ENCODE measurements at places on chromosomes 5 and 9.

DNA sequence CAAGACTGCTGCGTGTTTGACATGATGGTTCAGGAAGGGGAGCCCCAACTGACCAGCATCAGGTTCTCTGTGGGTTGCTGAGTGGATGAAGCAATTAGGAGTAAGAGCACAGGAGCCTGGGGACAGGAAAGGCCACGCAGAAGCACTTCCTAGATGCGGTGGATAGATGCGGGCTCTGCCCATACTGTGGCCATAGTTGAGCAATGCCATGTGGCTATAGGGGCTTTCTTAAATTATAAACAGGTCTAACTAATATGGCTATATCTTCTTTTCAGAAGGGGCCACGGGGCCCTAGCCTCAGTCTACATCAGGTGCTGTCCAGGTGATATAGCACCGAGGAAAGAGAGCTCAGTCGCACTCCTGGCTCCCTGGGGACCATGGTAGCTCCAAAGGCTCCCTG, 198.6 kb downstream of the GADD45G start:
- no peak for DNase-seq

- no peak for DNase-seq
Measured at GRCh38 chr9:132234535-132234934, 72.7 kb downstream of the NTNG2 start.

GRCh38 chr5:126471875-126472537, 48.8 kb downstream of the GRAMD2B start:
- DNase-seq: no peak

- DNase-seq: no peak
Measured at GRCh38 chr5:150120062-150120441, 33.7 kb upstream of the CSF1R start.

DNA sequence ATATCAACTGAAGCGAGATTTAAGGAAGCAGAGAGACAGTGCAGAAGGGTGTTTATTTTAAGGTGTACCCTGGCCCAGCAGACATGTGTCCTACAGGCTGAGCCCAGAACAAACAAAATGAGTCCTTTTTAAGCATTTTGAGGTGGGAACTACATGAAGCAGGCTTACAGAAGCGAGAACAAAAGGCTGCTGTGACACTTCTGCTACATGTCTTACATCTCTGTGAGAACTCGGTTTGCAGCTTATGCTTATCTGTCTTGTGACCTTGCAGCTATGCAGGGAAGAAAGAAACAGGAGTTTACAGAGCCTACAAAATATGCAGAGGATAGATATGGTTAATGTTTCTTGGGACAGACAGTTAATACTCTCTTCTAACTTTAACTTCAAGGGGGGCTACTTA, 295.9 kb downstream of the CEMIP2 start:
- DNase-seq: no peak

GRCh38 chr5:10288592-10289219, 19.0 kb downstream of the CMBL start:
- no peak for DNase-seq

DNA sequence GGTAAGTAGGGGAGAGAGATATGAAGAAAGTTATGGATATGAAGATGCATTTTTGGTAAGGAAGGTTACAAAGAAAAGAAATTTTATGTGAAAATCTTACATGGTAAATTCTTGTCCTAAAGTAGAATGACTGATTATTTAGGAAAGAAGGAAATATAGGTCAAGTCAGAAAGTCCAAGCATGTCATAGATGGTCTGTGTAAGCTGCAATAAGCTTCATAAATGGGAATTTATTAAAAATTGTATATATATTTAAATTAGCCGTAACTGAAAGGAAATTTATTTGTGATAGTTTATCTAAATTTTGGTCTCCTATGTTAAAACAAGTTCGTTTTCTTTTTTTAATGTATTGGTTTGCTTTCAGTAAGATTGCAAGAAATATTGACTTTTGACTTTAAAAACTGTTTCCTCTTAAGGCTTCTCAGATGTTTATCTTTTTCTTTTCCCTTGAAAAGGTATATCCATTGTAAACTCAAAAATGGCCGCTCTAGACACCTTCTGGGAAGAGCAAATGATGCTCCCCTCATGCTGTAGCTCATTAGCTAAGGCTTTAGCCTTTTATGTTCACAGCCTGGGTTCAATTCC, 46.8 kb upstream of the HAPLN1 start:
- no peak for DNase-seq

DNA sequence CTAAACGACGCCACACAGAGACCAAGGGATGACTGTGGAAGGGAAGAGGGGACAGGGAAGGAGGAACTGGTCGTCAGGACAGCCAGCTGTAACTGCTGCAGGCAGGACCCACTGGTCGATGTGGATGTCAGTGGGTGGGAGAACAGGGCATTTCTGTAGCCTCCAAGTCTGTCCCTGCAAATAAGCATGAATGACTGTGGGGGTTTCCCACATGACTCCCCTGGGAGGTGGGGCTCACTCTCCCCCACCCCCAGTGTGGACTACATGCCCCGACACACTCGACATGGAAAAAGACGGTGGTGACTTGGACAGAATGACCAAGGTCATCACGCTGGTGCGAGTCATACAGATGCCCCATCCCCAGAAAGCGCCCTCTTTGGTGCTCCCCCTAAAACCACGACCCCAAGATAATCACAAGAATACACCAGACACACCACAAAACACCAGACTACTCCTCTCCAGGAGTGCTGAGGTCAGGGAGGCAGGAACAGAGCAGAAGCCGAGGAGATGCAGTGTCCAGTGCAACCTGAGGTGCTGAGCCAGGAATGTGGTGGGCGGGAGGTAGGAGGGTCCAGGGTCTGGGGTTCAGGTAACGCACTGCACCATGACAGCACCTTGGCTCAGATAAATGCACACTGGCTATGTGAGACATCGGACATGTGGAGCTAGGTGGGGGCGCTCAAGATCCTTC, 64.9 kb downstream of the SECISBP2 start:
- DNase-seq: no peak

- no peak for DNase-seq
Measured at GRCh38 chr9:91060520-91061343, 259.1 kb downstream of the SYK start.

- no peak for DNase-seq
Measured at GRCh38 chr9:94639061-94639998, at the start of gene FBP1. Gene FBP1 (minus strand): TSS chr9:94639518. CDS start chr9:94639310, 208 bp downstream.

DNA sequence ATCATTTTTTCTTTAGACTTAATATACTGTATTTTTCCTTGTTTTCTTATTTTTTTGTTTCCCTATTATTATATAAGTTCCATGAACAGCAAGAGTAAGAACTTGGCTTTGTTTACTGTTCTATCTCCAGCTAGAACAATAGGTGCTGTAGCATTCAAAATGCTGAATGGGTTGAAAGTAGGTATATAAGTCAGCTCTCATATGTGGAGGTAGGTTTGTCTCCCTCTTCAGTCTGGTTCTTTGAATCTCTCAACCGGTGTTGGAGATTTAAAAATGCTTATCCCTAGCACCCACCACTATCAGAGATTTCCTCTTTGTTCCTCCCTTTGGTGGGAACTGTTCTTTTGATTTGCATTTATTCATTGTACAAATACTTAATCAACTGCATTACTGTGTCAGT, 87.5 kb upstream of the FSD1L start:
- DNase-seq: no peak

- DNase-seq: no peak
Measured at GRCh38 chr5:52878656-52879055, 90.9 kb downstream of the ITGA1 start.

GRCh38 chr9:121156263-121156731, 45.4 kb downstream of the RAB14 start:
- no peak for DNase-seq

DNA sequence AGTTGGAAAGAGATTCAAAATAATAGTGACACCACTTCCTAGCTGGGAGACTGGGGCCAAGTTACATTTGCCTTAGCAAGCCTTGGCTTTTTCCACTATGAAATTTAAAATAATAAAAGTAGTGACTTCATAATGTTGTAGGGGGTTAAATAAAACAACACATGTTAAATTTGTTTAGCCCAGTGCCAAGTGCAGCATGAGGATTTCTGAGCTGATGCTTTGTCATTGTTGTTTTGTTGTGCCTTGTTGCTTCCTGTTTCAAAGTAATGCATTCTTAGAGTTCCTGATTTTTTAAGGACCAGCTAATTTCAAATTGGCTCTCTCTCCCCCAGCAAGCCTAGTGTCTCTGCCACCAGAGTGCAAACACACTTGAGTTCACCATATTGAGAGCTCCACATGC, 270.7 kb upstream of the PAPPA start:
- DNase-seq: no peak

DNA sequence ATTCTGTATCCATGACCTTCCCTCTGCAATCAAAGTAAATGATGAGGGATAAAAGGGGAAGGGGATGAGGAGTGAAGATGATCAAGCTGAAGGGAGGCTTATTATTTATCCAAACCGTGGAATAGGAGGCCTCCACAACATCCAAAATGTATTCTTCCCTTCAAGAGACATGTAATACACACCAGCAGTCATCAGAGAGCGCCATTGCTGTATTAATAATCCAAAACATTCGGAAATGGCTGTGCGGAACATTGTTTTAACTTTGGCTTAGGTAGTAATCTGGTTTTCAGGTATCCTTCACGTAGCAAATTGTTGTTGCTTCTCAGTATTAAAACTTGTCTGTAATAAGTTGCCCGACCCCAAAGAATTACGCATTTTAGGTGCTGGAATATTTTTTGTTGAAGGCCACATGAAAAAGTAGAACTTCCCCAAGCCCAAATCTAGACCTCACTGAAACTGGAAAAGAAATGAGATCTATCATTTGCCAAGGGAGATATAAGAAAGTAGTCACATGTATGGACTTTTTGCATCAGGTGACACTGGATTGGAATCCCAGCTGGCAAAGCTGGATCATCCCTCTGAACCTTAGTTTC, 2.6 kb upstream of the BOD1 start:
- DNase-seq: no peak

- DNase-seq: no peak
Measured at GRCh38 chr5:28397502-28397941, 1359.1 kb upstream of the CDH9 start.

- no peak for DNase-seq
Measured at GRCh38 chr5:43301653-43302091, 11.5 kb downstream of the HMGCS1 start.

GRCh38 chr5:36442796-36443195, 141.1 kb upstream of the RANBP3L start:
- DNase-seq: no peak

Measured in stimulated activated CD4-positive, alpha-beta T cell treated with anti-CD3 and anti-CD28 coated beads, Interleukin-1b, Interleukin-23, amount 100 ng/mL, for 1 hour (primary cell).